ENCODE measurements at places on chromosomes 6 and 20.
A peak's percentile ranks its signal among the peaks of the same experiment; 100 is the strongest.

GRCh38 chr20:45055056-45055455 is 45.9 kb downstream of the KCNS1 start:
- DNase-seq: no peak

- DNase-seq: no peak
Measured at GRCh38 chr6:167341665-167342655, 17.1 kb downstream of the TTLL2 start.

GRCh38 chr20:41172296-41173140 is 35.2 kb downstream of the PLCG1 start:
- no peak for DNase-seq

GRCh38 chr6:19301980-19302379 is 535.2 kb upstream of the ID4 start:
- DNase-seq: no peak

DNA sequence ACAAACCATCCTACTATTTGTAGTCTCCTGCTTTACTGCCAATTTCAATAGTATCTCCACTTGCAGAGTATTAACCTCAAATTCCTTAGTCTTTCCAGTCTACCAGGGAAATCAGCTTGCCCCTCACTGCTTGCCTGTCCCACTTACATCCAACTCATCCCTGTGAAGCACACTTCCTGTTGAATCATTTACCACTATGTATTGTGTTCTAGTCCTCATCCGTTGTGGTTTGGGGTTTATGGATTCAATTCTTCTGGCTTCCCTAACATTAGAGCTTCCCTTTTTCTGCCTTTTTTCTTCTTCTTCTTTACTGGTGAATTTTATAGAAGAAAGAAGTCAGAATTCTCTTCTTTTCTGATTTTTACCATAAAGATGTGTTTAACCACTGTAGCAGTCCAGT is 5.1 kb upstream of the TXLNB start:
- no peak for DNase-seq

DNA sequence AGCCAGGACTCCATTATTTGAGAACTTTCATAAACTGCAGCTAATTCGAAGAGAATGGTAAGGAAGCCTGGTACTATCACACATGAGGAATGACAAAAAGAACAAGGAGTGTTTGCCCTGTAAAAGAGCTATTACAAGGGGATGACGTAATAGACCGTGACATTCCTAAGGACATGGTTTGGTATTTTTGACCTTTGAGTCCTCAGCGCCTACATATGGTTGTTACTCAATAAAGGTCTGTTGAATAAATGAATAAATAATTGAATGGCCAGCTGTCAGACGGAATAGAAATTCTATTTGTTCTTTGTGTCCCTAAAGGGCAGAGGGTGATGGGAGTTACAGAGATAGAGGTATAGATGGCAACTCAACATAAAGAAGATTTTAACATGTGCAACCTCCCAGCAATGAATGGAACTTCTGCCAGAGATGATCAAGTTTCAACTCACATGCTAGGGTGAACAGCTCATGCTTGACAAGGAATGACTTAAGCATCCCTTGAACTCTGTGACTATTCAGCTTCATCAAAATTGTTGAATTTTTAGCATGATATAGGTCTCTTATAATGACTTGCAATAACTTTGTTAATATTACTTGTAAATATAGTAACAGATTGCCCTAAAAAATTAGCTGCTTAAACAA is 115.4 kb downstream of the TENT5A start:
- DNase-seq: no peak

- DNase-seq: no peak
Measured at GRCh38 chr6:33204165-33204414, 365 bp upstream of the HSD17B8 start.

- no peak for DNase-seq
Measured at GRCh38 chr20:34282041-34282440, 21.1 kb downstream of the AHCY start.

DNA sequence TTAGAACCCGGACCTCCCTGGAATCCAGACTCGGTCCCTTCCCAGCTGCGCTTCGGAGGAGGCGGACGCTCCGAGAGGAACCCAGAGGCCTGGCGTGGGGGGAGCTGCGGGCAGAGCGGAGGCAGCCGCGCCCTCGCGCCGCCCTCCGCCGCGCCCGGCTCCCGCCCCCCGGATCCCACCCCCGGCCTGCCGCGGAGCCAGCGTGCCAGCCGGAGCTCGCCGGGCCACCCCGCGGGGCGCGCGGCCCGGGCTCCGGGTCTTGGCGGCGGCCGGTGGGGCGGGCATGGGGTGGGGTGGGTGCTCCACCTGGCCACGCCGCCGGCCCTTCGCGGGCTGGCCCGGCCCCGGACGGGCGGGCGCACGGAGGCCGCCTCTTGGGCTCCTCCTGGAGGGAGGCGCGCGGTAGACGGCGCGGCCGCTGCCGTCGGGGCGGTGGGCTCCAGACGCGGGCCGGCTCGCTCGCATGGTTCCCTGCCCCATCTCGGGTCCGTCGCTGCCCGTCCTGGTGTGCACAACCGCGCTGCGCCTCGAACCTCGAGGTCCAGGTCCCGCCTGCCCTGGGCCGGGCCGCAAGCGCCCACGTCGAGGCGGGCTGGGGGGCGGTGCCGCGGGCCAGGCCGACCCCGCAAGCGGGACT is 592 bp upstream of the CDYL start:
- no peak for DNase-seq

DNA sequence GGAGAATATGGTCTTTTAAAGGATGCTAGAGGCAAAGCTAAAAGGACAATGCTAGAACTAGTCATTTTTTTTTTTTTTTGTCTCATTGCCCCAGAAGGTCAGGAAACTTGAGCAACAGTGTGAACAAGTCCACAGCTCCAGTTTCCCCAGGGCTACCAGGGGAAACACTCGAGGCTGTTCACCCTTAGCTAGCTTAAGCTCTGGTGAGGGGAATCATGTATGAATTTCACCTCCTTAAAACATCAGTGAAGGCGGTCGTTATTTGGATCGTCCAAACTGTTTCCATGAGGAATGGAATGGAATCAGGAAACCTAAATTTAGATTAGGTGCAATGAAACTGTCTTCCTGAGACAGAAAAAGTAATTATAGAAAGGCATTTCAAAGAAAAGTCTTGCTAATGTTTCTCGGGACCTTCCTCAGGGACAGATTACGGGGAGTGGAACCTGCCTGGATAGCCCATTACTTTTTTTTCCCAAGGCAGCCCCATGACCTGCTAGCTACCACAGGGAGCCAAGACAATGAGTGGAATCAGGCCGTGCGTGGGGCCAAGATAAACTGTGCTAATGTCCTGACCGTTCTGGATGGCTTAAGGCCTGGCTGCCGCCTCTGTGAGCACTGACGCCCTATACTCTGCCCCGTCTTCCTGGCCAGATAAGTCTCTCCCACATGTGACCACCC is 164.8 kb upstream of the SGK1 start:
- no peak for DNase-seq

DNA sequence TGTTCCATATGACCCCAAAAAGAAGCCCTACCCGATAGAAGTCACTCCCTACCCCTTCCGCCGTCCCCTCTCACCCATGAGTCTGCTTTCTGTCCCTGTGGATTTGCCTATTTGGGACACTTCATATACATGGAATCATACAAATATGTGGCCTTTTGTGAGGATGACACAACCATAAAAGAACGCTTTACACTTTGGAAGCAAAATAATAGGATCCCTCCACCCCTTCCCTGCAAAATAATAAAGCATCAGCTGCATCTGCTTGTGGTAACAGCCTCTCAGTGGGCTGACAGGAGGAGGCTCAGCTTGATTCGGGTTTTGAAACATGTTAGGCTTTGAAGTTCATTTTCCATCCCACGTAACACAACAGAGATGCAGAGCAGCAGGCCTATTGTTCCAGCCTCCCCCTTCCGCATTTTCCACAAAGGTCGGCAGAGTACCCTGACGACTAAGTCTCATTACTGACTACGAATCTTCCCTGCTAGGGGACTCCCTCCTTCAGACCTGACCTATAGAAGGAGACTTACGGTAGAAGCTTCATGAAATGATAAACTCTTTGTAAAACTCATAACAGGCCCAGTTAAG is 99.1 kb downstream of the ALDH8A1 start:
- DNase-seq: no peak

DNA sequence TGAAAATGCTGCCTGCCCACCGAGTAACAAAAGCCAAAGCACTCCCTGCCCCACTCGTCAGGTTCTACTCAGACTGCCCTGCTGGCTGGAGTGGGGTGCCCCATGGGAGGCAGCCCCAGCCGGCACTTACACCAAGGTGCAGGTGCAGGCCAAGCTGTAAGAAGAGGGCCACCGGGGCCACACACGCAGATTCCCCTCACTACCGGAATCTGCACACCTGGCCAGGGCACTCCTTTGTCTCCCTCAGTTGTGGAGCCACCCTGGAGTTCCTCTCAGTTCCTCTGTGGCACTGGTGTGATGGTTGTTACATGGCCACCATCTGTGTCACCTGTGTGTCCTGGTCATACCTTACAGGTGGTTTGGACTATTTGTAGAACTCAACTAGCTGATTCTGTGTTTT is 112.4 kb downstream of the FOXO3 start:
- DNase-seq: no peak

DNA sequence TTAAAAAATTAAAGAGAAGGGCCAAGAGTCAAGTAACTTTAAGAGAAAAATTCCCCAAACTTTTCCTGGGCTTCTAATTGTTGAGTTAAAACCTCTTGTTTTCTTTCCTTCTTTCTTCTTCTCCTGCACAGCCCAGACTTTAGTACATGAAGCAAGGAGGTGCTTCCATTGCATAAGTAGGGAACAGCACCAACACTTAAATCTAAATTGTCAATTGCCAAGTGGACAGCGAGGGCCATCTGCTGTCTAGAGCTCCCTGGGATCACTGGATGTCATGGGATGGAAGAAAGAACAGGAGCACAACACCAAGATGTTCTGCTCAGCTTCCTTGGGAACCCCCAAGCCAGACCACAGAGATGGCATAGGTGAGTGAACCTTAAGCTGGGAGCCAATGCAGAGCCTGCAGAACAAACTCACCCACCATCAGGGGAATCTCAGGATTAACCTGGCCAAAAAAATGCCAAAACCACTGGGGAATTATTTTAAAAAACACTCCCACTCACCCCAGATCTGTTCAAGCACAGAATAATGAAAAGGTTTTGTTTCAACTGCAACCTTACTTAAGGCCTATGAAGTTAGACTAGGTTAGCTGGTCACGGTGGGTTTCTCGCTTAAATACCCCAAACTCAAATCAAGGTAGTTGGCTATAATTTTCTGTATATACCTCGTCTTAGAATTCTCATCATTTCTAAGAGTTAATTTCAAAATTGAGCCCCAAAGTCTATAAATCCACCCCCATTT is 67.8 kb downstream of the TNFRSF21 start:
- no peak for DNase-seq

DNA sequence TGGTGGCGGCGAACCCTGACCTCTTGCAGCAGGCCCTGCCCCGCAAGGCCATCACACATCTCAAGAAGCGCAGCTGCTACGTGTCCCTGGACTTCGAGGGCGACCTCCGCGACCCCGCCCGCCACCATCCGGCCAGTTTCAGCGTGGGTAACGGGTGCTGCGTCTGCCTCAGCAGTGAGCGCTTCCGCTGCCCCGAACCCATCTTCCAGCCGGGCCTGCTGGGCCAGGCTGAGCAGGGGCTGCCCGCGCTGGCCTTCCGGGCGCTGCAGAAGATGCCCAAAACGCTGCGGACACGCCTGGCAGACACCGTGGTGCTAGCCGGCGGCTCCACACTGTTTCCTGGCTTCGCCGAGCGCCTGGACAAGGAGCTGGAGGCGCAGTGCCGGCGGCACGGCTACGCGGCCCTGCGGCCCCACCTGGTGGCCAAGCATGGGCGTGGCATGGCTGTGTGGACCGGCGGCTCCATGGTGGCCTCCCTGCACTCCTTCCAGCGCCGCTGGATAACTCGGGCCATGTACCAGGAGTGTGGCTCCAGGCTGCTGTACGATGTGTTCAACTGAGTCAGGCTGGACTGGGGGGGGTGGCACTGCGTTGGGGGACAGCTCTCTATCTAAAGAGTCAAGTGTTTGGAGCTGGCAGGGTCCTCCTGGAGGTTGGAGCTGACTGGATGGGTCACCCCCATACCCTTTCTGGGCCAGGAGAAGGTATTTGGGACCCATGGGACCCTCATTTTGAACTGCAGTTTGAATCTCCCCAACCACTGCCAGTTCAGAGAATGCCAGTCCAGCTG is 1.1 kb downstream of the ACTL10 start:
- peak; percentile 25 for DNase-seq

DNA sequence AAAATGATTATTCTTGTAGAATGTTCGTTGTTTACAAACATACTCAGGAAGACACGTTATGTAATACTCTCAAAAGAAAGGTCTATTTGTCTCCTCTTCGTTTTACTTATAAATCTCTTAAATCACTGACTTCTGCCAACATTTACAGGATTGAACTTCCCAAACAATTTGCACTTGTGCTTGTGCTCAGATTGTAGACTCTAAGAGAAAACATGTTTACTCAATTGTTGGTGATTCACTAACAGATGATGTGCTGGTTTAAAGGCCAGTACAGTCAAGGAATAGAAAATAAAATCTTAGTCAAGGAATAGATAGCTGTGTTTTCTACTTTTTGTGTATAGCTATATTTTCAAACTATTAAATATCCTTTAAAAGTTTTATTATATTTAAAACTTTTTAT is 172.8 kb downstream of the GJA1 start:
- no peak for DNase-seq

GRCh38 chr20:36493801-36494114 is 47.6 kb upstream of the MYL9 start:
- no peak for DNase-seq

GRCh38 chr6:12751694-12752325 is 35.2 kb downstream of the PHACTR1 start:
- DNase-seq: no peak

DNA sequence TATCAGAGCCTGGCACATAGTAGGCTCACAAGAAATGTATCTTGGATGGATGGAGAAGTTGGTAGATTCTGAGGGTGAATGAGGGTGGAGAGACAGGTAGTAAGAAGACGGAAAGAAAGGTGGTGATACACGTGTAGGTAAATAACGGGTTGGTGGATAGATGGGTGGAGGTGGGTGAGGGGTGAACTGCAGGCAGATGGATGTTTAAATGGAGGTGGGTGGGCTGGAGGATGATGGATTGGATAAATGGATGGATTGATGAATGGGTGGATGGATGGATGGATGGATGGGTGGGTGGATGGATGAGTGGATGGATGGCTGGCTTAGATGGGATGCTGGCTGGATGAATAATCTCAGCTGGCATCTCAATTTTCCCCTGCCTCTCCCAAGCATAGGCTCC is 9.9 kb downstream of the CDH22 start:
- no peak for DNase-seq

DNA sequence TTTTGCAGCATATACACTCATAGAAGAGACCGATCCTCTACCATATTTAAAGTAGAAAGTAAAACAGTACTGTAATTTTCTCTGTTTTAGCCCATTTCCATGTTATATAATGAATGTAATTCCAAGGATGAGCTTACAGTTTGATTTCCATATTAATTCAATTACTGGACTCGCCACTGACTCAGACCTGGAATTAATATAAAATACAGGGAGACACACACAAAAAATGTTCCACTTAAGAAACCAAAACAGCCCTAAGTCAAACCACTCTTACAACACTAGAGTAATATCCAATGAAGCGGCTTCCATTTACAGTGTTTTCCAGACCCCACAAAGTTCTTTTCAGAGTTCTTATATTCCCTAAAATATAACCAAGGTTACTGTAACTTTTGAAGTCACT is 110.6 kb downstream of the BACH2 start:
- no peak for DNase-seq
